Renal cortical epithelial cell (primary cell): ENCODE measurements at places on chromosomes 16 and 17.

DNA sequence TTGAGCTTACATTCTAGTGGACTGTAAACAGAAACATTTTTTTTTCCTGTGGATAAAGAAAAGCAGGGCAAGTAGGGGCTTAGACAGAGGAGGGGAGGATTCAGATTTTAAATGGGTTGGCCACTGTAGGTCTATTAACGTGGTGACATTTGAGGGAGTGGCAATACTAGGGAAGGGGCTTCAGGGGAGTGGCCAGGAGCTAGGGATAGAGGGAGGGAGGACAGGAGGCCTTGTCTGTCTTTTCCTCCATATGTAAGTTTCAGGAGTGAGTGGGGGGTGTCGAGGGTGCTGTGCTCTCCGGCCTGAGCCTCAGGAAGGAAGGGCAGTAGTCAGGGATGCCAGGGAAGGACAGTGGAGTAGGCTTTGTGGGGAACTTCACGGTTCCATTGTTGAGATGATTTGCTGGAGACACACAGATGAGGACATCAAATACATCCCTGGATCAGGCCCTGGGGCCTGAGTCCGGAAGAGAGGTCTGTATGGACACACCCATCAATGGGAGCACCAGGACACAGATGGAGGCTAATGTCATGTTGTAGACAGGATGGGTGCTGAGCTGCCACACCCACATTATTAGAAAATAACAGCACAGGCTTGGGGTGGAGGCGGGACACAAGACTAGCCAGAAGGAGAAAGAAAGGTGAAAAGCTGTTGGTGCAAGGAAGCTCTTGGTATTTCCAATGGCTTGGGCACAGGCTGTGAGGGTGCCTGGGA is 6.5 kb upstream of the HBM start:
- no peak for DNase-seq

- no peak for DNase-seq
Observed at GRCh38 chr16:9092978-9093344, 1.5 kb downstream of the HAPSTR1 start.

DNA sequence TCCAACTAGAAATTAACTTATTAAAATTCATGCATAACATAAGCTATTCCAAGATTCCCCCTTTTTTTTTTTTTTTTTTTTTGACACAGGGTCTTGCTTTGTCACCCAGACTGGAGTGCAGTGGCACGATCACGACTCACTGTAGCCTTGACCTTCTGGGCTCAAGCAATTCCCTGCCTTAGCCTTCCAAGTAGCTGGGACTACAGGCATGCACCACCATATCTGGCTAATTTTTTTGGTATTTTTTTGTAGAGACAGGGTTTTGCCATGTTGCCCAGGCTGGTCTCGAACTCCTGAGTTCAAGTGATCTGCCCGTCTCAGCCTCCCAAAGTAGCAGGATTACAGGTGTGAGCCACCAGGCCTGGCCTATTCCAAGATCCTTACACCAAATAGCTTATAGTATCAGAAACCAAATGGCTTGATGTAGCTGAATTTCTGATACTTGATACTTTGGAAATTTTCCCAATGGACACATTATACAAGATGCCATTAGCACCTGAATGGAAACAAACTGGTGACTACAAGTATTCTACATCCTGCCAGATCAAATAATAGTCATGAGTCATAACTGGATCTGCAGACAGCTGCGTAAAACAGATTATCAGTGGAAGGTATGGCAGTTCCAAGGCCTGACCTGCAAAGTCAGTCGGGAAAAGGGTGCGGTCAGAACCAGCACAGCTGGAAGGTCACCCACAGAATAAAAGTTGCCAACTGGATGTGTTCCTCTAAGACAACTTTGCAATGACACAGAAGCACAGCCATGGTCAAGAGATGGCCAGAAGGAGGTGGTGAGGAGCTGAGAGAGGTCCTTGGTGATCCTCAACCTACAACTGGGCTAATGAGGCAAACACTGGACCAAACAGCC is 14.5 kb downstream of the TUBG1 start:
- peak; percentile 60 for DNase-seq

DNA sequence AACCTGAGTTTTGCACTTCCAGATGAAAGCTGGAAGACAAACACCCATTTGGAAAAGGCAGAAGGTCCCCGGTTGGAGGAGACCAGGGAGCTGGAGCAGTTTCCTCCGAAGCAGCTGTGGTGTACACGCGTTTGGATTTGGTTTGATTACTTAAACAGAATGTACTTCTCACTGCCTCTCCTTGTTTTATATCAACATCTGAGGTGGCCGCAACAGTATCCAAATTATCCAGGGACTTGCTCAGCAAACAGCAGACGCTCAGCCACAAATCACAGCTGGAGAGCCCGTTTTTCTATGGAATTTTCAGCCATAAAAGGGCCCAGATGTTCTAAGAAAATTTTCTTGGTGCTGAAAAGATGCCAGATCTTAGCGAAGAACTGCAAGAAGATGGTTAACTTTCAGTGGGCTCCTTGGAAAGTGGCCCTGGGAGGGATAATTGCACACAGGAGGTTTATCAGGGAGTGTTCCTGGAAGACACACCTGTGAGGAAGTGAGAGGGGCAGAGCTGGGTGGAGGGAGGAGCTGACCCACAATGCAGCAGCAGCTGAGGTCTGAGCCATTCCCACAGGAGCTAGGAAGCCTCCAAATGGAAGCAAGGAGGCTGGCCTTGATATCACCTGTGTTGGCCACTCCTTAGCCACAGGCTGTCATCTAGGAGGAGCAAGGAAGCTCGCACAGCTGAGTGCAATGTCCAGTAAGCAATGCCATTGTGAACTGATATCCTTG is 28.9 kb upstream of the CDH5 start:
- DNase-seq = no peak
